ENCODE measurements at places on chromosomes 7 and 10.

GRCh38 chr7:158997110-158997453 lies 140.7 kb downstream of the DYNC2I1 start:
- DNase-seq, result no peak

DNA sequence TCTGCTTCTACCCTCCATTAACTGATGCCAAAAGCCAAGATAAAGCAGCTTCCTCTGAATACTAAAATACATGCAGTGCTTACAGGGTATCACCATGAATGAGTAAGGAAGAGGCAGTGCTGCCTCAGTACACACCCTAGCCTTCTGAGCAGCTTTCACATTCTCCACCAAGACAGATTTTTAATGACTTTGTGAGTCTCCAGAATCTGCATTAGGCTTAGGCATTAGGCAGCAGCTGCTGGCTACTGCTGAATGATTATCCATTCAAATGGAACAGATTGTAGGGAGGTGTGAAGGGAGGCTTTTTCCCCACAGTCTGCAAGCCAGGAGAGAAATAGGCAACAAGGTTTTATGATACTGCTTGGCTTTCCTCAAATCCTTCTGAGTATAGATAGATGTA lies 1226.7 kb upstream of the LRRN3 start:
- no peak for DNase-seq

DNA sequence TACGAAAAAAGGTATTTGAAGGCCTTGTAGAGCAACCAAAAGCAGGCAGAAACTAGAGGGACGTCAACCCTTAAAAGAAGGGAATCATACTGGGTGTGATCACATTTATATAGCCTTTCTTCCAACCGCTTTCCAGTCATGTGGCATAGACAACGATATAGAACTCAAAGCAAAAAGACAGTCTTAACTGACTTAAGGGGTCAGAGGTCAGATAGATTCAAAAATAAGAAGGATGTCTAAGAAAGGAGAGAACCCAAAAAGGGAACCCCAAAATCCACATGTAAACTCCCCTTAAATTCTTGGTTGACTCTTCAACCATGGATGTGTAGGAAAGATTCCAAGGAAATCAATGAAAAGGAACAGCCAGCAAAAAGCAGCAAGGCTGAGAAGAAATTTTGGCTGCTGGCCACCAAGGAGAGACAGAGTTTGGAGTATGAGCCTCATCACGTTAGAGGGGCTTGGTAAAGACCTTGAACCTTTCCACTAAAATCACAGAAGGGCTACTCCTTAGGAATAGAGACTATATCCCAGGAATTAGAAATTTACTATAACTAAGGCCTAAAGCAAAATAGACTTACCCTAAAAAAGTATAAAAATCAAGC lies 8.6 kb downstream of the BCAP29 start:
- DNase-seq, result no peak

- no peak for DNase-seq
Observed at GRCh38 chr10:117363028-117363427, 12.2 kb downstream of the PDZD8 start.

DNA sequence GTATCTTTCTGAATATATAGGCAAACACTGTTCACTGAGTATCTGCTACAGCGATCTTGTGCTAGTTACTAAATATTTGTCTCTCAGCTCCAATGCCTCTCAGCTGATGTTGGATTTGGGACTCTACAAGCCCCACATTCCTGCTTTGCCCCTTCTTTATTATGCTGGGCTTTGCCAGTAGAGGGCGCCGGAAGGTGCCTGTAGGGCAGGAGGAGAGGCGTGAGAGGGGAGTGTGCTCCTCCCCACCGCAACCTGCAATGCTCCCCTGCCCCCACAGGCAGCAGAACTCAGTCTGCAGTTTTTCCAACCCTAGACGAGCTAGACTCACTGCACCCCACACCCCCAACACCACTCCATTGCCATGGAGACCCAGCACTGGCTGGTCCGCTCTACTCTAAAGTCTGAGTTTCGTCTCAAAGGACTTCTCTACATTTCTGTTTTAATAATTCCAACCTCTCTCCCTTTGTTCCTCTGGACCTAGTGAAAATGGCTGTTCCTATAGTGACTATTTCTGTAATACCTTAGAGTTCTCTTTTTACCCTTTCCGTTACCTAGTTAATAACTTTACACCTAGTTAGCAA lies 337.6 kb downstream of the CCSER2 start:
- DNase-seq, result peak; percentile 23

GRCh38 chr10:112712536-112712935 lies 237.5 kb upstream of the TCF7L2 start:
- no peak for DNase-seq

DNA sequence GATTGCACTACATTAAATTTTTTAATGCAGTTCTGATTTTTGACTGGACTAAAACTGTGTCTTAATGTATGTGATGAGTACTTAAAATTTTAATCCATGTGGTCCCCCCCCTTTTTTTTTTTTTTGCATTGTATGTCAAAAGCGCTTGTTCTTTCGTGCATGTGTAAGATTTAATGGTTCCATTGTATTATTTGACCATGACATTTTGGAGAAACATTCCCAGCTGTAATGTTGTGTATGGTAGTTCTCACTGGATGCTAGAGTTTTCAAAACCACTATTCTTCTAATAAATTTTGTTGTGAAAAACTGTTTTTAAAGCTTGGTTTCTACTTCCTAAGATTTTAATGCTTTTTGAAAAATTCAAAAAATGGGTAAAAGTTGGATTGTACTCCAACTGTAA lies 132.0 kb downstream of the LCOR start:
- DNase-seq, result no peak

DNA sequence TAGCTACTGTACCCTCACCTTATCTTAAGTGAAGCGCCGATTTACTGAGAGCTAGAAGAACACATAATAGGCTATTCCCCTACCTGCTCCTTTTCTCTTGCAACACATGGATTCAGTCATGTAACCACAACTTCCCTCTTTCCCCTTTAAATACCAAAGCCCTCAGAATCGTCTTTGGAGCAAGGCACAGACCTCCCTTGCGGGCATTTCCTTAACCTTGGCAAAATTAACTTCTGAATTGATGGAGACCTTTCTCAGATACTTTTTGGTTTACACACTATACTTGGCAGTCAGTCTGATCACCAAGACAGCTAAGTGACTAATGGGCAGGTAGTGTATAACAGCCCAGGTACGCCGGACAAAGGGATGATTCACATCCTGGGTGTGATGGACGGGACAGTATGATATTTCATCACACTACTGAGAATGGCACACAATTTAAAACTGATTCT lies 72.7 kb upstream of the SEC61G start:
- no peak for DNase-seq

DNA sequence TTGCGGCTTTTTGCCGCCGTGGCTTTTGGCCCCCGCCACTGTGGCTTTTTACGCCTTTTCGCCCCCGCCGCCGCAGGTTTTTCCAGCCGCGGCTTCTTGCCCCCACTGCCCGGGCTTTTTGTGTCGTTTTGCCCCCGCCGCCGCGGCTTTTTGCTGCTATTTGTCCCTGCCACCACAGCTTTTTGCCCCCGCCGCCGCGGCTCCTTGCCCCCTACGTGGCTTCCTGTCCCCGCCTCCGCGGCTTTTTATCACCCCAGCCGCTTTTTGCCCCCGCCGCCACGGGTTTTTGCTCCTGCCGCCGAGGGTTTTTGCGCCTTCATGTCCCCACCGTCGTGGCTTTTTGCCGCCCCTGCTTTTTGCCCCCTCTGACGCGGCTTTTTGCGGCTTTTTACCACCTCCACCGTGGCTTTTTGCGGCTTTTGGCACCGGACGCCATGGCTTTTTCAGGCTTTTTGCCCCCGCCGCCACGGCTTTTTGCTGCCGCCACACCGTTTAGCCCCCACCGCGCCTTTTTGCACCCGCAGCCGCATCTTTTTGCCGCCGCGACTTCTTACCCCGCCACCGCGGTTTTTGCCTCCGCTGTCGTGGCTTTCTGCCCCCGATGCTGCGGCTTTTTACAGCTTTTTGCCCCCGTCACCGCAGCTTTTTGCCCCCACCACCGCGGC lies 637.0 kb downstream of the ZNF716 start:
- DNase-seq, result no peak

DNA sequence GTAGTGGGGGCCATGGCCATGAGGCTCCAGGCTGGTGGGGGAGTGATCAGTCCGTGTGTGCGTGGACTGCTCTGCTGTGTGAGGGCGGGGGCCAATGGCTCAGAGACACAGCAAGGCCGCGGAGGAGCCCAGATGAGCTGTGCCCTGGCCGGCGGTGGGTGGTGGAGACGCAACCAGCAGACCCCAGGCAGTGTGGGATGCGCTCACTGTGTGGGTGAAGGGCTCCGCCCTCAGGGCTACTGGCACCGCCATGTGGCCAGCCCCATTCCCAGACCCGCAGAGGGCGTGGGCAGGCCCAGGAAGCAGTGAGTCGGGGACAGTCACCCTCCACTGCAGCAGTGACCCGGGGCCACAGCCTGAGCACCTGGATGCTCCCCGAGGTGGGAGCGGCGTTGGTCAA lies 9.1 kb downstream of the NKX6-2 start:
- DNase-seq, result no peak

DNA sequence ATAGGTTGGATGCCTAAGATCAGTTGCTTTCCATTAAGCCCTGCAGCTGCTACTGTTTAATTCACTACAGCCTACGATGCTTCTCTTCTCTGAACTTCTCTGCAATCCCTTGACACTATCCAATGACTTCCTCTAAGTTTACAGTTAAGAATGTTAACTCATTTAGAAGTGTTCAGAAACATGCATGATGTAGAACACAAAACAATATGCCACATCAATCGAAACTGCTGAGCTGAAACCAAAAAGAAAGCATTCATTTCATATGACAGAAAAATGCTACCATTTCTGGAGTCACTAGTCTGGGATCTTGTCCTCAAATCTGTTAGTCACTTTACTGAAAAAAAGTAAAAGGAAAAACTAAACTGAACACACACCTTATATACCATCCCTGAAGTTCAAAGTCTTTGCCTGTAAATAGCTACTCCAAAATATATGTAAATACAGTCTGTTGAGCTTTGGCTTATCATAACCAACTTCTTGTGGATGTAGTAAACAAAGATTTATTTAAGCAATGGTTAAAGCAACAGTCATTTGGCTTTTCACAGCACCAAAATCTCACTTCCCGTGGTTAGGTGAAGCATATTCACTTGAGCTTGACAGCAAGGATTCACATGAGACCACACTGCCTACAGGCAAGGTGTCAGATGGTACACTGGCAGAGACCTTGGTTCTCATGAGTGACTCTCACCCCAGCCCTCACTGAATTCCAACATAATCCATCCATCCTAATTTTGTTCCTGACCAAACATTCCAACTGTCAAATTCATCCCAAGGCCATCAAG lies 187.0 kb downstream of the PPP1R17 start:
- no peak for DNase-seq

DNA sequence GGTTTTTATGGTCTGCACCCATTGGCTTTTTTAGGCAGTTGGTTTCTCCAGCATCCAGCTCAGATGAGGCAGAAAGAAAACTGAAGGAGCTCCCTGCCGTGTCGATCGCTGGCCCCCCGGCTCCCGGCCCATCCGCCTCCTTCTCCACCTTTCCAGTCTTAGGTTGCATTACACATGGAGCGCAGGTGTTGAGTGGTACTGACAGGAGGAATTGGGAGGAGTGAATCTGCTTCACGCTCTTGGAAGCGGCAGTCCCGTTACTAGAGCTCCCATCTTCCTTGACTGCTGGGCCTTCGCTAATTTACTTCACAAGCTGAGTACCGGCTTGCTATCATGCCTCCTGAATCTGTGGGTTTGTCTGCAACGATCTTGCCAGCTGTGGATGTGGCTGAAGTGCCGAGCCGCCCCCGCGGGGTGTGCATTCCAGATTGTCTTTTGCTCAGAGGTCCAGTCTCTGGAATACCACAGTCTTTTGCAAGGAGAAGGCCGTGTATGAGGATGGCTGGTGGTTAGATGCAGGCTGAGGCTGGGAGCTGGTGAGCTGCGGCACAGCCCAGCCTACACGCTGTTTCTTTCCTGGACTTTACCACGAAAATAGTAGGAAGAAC lies 17.1 kb downstream of the IQCE start:
- DNase-seq, result no peak

GRCh38 chr7:78406531-78406930 lies 608.0 kb downstream of the PHTF2 start:
- no peak for DNase-seq

DNA sequence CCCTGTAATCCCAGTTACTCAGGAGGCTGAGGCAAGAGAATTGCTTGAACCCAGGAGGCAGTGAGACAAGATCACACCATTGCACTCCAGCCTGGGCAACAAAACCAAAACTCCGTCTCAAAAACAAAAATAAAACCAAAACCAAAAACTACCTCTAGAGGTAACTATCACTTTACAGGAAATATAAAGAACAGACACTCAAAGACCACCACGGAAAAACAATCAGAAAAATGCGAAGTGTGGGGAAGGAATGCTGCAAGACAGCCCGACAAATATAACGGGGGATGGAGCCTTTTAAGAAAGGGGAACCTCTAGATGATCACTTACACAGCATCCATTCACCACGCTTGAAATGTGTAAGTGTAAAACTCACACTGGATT lies 4.3 kb downstream of the HNRNPF start:
- no peak for DNase-seq

DNA sequence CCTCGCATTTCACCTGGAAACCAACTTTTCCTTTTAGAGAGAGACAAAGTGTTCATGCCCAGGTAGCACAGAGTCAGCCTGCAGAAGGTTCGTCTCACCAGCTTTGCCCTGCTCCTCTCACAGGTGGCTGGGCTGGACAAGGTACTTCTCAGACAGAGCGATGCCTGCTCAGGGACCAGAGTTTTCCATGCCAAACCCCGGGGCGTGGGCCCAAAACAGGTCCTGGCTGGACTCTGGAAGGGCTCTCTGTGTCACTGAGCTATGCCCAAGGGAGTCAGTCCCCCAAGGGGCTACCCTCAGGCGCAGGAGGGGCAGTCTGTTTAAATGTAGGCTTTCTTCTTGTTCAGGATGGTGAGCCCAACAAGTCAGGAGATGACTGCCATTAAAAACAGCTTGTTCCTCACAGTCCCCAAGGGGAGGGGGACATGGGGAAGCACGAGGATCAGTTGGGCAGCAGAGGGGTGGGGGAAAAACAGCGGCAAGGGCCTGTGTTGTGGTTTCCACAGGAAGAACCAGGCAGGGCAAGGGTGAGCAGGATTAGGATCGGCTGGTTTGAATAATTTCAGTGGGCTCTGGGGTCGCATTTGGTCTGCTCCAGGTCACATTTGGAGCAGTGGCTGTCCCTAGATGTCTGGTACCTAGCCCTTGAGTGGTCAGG lies 55.5 kb upstream of the FIGNL1 start:
- DNase-seq, result no peak

DNA sequence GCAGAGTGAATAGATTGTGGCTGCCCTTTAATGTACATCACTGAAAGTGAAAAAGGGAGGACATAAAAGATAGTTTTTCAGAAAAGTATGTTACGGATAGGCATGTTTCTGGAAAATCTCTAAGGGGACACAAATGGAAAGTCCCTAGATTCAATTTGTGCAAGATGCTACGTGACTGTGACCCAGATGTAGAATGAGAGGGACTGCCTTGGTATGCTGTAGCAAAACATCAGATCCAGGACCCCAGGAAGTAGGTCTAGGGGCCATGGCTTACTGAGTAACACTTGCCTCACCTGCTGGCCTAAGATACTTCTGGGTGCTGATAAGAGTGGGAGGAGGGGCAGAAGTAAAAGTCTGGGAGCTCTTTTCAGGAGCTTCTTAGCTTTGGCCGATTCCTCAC lies 191.2 kb upstream of the PHYHIPL start:
- DNase-seq, result no peak

Data from cerebellar cortex (tissue), 1 donor.